ENCODE measurements at places on chromosomes 7 and 10.

DNA sequence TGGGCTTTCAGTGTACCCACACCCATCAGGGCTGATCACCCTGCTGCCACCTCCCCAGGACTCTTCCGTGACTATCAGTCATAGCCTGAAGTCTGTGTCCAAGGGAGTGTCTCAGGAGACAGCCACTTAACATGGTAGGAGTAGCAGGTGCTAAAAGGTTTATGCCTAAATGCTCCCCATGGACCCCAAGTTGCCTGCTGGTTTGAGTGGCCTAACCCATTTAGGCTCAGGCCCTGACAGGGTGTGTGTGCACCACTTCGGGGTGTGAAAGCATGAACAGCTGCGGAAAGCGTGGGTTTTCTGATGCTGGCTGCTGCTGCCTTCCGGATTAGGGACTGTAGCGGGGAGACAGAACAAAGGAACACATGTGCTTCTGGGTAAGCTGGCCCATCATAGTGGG is 93.2 kb upstream of the SAMD8 start:
- DNase-seq = no peak

DNA sequence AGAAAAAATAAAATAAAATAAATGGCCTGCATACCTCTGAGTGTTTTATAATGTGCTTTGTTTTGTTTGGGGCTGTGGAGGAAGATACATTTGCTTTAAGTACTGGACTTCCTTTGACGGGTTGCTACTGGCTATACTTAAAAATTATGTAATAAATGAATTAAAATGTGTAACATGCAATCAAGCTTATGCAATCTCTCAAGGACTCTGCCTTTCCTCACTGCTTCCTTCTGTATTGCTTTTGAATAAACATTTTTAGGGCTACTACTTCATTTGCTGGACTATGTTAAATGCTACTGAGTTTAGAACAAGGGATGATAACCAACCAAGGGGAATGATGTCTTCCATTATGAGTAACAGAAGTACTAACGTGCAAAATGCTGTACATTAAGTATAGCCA is 91.6 kb downstream of the ETV1 start:
- no peak for DNase-seq

DNA sequence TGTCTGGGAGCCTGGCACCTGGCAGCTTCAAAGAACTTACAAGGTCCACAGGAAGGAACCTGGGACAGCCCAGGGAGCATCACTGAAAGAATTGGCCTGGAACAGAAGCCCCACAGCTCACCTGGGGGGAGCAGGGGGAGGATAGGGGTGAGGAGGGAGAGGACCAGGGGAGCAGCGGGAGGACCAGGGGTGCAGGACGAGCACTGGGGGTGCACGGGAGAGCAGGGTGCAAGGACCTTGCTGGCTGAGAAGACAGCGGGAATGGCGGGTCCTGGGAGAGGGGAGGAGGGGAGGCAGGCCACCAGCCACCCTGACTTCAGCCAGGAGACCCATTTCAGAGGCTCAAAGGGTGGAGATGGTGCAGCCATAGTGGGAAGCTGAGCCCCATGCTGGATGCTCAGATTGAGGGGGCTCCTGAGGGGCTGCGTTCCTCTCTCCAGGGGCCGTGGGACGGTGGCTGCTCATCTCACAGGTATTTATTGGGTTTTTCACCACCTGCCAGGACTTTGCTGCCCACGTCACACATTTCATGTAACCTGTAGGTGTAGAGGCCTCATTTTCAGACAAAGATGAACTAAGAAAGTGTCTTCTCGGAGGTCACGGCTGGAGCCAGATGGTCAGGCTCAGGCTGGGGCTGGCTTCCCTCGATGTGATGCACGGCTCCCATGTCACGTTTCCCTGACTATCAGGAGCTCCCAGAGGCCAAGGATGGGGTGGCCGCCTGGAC is 110.1 kb downstream of the WDR37 start:
- DNase-seq = no peak

- DNase-seq = no peak
These were observed 65.5 kb downstream of the LRRC17 start for GRCh38 chr7:102978284-102978683.

- DNase-seq = no peak
These were observed 81.6 kb downstream of the UNCX start for GRCh38 chr7:1314021-1314907.

GRCh38 chr7:151243408-151244195 is 4.9 kb downstream of the SMARCD3 start:
- no peak for DNase-seq

GRCh38 chr10:633279-634245 is 55.9 kb downstream of the DIP2C start:
- DNase-seq = no peak

DNA sequence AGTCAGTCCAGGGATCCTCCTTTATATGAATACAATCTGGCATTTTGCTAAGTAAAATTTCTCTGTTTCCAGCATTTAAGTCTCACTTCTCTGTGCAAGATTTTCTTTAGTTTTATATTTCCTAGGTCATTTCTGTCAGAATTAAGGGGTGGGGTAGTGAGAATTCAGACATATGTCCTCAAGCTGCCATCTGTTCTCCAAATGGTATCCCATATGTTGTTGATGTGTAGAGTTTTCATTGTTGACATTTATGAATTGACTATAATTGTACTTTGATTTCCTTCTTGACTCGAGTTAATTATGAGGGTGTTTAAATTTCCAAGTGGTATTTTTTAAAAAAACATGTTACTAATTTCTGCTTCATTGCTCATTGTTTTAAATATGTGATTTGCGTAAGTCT is 148.8 kb downstream of the NPSR1 start:
- no peak for DNase-seq

- no peak for DNase-seq
These were observed 416.1 kb downstream of the DNAJB6 start for GRCh38 chr7:157752832-157753291.

DNA sequence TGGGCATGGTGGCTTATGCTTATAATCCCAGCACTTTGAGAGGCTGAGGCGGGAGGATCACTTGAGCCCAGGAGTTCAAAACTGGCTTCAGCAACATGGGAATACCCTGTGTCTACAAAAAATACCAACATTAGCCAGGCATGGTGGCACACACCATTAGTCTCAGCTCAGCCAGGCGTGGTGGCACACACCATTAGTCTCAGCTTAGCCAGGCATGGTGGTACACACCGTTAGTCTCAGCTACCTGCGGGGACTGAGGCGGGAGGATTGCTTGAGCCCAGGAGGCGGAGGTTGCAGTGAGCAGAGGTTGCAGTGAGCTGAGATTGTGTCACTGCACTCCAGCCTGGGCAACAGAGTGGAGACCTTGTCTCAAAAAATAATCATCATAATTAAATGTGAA is 9.0 kb downstream of the LRRC27 start:
- DNase-seq = no peak

DNA sequence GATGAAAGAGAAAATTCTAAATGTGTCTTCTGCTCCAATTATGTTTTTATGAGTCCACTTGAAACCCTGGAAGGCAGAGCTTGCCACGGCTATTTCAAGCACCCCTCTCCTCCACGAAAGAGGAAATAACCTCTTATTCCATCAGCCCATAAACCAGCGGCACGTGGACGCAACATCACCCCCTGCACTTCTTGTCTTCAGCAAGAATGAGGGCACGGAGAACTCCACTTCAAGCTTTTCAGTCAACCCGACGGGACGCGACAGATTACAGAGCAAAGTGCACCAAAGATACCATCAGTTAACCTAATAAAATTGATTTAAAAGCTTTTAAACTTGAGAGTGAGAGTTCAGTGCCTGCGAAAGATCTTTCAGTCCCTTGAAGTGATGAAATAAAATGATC is 406.3 kb downstream of the GALNT17 start:
- DNase-seq = no peak

- no peak for DNase-seq
These were observed 255.6 kb upstream of the BMPER start for GRCh38 chr7:33649476-33650441.

GRCh38 chr7:122309421-122309820 is 4.9 kb upstream of the FEZF1 start:
- no peak for DNase-seq

Data from NCI-H774 (cell line).